CD4-positive, alpha-beta T cell treated with Interleukin-2 at 100 ng/mL for 4 hours (primary cell): ENCODE measurements at places on chromosomes 7 and 10.

- DNase-seq = no peak
These were observed 86.8 kb upstream of the ZMIZ1 start for GRCh38 chr10:78981970-78982281.

- peak; percentile 51 for DNase-seq
These were observed 47.9 kb downstream of the MKI67 start for GRCh38 chr10:128078136-128078969.

DNA sequence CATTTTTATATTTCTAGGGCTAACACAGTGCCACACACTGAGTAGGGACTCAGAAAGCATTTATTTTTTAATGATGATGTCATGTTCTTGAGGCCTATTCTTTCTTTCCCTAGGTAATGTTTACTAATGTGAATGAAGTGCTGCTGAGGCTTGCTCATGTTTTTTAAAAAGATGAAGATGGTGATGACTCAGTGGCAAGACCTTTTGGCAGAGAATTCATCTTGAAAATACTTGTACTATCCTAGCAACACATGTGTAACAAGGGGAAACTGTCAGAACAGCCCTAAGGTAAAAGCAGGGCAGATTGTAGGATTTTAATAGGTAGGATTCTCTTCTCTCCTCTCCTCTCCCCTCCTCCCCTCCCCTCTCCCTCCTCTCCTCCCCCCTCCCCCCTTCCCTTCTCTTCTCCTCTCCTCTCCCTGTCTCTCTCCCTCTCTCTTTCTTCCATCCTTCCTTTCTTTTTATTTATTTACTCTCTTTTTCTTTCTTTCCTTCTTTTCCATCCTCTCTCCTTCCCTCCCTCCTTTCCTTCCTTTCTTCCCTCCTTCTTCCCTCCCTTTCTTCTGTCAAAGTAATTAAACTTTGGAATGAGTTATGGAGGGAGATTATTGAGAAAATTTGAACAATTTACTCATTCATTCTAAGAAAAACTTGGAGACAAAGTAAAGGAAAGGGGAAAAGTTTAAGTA, 75.3 kb downstream of the ZNF92 start:
- DNase-seq = no peak

- DNase-seq = no peak
These were observed at the start of gene NPC1L1 for GRCh38 chr7:44541028-44541869. Gene NPC1L1, minus strand, starts transcription at chr7:44541330. Its CDS starts 71 bp downstream, at chr7:44541259.

DNA sequence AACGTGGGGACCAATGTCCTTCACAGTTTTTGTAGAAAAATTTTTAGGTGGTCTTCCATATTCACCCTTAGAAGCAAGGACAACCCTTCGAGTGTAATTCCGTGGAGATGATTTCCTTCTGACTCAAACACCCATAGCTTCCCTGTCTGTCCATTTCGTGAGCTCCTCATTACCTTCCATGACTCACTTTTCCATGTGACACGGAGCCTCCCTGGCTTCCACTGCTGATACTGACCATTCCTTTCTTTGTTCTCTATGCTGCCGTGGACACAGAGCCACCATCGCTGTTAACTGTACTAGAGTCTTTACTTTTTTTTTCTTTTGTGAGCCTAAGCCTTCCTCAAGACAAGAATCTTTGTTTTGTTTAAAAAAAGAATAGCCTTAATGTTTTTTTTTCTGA, 12.5 kb upstream of the ARMS2 start:
- DNase-seq = no peak

- no peak for DNase-seq
These were observed 124.2 kb upstream of the MKLN1 start for GRCh38 chr7:131203291-131203976.

- DNase-seq = no peak
These were observed 703.7 kb upstream of the FZD8 start for GRCh38 chr10:36345807-36346206.

DNA sequence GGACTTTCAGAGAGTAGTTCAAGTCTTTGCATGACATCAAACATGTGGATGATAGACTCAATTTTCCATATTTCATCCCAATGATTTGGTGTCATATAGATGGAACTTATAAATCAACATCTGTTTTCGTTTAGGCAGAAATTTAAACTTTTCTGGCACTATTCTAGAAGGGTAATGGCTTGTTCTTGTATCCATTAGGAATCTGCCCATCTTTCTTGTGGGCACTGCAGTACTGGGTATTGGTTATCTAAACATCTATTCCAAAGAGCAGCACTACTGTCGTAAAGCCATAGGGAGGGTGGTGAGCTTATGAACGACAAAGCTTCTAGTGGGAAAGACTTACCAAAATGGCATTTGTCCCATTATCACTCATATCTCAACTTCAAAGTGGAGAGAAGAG, 273.5 kb downstream of the TWIST1 start:
- no peak for DNase-seq

DNA sequence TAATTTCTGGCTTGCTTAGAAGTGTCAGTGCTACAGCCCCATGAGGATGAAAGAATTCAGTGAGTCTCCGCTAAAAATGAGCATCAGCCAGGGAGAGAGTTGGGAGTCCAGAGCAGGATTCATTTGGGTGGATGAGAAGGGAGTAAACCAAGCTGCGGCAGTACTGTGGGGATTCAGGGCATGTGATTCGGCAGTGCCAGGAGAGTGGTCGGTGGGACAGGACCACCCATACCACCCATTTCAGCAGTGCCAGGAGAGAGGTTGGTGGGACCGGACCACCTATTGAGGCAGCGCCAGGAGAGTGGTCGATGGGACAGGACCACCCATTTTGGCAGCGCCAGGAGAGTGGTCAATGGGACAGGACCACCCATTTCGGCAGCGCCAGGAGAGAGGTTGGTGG, 144.2 kb downstream of the CELF2 start:
- no peak for DNase-seq

GRCh38 chr7:75738604-75738974, at the start of gene HIP1:
Gene HIP1, minus strand, starts transcription at chr7:75738941. Its CDS starts 21 bp downstream, at chr7:75738920.
- DNase-seq = no peak

GRCh38 chr7:157832866-157833607, 496.2 kb downstream of the DNAJB6 start:
- no peak for DNase-seq
